T-helper 22 cell (primary cell): ENCODE measurements at places on chromosomes 11 and 22.

GRCh38 chr22:20155330-20156041 lies 4.6 kb upstream of the CCDC188 start:
- no peak for DNase-seq

GRCh38 chr22:43824724-43825420 lies 12.8 kb upstream of the EFCAB6 start:
- no peak for DNase-seq

DNA sequence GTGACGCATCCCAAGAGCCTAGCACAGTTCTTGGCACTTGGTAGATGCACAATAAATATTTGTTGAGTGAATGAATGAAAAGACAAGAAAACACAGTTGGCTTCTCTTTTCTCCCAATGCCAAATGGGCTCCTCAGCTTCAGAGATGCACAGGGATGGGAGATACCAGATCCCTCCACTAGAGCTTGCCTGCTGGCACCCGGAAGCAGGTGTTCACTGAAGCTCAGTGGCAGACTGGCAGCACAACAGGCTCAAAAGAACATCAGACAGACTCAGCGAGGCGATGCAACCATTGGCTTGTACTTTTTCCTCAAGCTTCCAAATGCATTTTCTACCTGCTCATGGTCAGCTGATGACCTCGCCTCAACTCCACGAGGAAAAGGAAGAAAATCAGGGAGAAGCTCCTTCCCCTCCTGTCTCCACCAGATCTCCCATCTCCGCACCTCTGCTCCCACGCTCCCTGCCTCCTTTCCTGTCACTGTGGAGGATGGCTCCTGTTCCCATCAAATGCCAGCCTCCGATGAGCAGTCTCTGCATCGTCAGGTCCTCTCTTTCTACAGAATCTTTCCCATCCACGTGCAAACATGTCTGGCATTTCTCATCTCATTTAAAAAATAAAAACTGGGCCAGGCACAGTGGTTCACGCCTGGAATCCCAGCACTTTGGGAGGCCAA lies 5.8 kb downstream of the RAPSN start:
- DNase-seq = no peak

- DNase-seq = no peak
These were observed 158.9 kb upstream of the MTNR1B start for GRCh38 chr11:92810423-92811064.

GRCh38 chr11:29127461-29127860 lies 889.4 kb downstream of the KCNA4 start:
- DNase-seq = no peak

DNA sequence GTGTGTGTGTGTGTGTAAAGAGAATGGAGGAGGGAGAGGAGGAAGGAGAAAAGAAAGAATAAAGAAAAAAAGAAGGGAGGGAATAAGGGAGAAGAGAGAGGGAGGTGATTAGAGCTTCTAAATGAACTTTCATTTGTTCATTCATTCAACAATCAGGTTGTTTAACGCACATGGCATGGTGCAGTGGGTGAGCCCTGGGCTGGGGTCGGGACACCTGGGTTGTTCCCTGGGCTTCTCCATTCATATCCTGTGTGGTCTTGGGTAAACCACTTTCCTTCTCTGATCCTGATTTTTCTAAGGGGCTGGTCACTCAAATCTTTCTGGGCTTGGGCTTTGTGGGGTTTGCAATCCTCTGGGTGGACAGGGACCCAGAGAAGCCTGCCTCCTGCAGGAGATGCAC lies 47.9 kb upstream of the CD82 start:
- no peak for DNase-seq

GRCh38 chr22:40157330-40157945 lies 20.3 kb upstream of the TNRC6B start:
- no peak for DNase-seq

DNA sequence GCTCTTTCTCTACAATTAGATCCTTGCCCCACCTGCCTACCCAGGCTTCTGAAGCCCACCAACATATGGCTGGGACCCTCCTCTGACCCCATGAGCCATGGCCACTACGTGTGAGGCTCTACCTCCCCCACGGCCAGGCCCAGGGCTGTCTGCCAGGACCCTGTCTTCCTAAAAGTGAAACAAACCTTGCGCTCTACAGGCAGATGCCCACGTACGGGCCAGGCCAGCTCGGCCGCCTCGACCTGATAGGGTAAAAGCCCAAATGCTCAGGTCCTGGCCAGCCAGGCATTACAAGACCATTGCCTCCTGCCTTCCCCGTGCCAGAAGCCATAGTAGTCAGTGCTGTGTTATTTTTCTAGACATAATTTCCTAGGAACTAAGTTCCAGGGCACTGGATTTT lies 1496.4 kb downstream of the BRD1 start:
- no peak for DNase-seq

DNA sequence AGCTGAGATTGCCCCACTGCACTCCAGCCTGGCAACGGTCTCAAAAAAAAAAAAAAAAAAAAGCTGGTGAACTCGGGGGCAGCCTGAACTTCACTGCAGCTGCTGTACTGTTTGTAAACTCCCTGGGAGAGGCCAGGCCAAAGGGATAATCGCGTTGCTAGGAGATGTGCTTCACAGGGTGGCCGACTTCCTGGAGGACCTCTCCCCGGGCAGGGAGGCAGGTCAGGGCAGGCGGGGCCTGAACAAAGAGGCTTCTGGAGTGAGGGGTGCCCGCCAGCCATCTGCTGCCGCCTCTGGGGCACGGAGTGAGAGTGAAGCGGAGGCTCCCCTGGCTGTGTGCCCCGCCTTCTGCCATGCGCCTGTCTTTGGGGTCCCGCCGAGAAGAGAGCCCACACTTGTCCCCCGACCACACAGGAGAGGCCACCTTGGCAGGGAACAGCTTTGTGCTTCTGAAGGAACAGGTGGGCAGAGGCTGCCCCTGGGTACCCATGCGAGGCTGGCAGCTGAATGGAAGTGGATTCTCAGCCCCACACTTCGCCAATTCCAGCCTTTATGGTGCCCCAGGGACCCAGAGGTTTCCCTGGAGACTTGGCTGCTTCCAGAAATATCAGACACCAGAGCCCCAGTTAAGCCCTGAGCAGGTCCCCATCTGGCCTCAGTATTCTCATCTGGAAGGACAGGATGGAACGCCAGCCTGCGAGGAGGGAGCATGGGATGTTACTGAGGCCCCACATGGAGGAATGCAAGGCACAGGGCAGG lies 29.6 kb downstream of the TMEM184B start:
- DNase-seq = no peak

DNA sequence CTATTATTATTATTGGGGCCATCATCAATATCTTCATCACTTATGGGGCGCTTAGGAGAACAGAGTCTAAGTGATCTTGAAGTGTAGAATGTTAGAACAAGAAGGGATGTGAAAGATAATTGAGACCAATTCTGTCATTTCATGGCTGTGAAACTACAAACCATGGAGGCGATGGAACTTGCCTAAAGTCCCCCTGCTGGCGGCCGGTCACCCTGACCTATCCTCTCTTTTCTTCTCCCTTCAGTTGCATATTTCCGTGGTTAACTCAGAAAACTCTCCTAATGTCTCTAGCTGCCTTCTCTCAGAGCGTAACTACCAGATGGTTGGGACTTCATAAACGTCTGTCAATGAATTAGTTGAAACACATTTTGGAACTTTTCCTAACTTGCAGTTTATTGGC lies 6.6 kb upstream of the OR4B1 start:
- no peak for DNase-seq

DNA sequence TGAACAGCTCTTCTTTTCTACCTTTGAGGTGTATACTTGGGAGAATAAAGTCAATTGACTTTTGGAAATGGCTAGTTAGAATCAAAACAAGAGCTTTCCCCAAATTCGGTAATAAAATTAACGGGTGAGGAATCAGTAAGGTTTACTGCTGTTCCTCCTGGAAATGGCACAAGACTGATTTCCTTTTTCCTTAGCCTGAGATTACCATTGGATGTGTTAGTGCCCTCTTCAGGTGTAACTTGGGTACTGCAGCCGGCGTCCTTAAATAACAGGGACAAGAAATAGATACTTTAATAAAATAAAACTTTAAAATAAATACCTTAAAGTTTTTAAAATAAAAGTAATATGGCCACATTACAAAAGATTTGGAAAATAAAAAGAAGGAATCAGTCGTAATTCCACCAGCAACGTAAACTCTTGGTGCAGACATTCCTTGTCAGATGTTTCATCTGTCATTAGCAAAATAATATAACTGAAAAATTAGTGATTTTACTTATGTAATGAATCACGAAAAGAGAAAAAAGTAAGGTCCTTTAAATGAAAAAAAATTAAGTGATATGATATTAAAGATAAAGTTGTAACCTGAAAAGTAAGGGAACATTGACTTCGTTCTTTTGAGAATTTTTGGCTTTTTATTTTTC lies 29.7 kb downstream of the ZFTA start:
- peak; percentile 25 for DNase-seq

DNA sequence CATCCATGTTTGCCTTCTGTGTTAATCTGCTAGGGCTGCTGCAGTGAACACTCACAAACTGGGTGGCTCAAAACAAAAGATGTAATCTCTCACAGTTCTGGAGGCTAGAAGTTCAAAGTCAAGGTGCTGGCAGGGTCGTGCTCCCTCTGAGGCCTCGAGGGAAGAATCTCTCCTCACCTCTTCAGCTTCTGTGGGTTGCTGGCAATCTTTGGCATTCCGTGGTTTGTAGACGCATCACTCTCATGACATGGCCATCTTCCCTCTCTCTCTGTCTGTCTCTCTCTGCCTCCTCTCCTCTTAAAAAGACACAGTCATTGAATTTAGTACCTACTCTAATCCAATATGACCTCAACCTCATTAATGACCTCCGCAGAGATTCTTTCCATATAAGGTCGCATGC lies 78.8 kb downstream of the TSPAN18 start:
- no peak for DNase-seq

GRCh38 chr22:18987765-18988164 lies 51.7 kb upstream of the PRODH start:
- DNase-seq = no peak

DNA sequence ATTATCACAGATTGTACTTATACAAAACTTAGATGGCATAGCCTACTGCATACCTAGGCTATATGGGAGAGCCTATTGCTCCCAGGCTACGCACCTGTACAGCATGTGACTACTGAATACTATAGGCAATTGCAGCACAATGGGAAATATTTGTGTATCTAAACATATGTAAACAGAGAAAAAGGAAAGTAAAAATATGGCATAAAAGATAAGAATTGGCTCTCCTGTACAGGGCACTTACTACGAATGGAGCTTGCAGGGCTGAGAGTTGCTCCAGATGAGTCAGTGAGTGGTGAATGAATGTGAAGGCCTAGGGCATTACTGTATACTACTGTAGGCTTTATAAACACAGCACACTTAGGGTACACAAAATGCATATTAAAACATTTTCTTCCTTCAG lies 13.2 kb downstream of the APOL6 start:
- DNase-seq = peak; percentile 12

DNA sequence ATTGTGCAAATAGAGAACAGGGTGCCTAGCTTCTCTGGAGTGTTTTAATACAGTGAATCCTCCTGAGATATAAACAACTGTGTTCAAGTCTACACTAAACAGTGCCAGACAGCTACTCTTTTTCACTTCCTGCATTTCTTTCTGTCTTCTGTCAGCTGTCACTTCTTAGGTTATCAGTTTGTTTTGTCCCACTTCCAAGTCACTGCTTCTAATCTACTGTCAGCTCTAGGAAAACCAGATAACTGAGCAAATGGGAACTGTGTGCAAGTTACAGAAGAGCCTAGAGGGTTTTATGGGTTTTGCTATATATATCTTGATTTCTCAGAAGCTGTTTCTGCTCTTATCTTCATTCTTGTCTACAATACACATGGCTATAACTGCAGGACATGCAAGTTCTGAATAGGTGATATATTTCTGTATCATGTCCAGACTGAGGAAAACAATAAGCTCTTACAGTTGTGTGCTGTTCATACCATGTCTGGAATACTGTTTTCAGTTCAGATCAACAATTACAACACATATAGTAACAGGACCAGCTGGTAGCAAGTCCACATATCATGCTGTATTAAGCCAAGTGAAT lies 5.8 kb downstream of the PITPNB start:
- no peak for DNase-seq

GRCh38 chr11:44011797-44012196 lies 36.0 kb upstream of the ACCSL start:
- DNase-seq = no peak

DNA sequence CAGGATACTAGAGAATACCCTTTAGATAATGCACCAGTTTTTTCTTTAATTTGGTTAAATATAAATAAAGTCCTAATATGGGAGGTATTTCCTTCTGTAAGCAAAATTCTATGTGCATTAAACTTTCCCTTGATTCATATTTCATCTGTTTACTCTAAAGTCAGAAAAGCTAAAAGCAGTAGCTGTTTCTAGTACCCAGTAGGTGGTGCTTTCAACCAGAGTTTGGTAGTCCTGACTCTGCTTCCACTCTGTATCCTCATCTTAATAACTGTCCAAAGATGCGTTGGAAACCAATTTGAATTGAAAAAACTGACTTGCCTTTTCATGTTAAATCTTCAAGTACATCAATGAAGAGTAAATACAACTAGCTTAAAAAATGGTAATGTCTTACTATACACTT lies 1065.2 kb downstream of the JRKL start:
- DNase-seq = no peak

DNA sequence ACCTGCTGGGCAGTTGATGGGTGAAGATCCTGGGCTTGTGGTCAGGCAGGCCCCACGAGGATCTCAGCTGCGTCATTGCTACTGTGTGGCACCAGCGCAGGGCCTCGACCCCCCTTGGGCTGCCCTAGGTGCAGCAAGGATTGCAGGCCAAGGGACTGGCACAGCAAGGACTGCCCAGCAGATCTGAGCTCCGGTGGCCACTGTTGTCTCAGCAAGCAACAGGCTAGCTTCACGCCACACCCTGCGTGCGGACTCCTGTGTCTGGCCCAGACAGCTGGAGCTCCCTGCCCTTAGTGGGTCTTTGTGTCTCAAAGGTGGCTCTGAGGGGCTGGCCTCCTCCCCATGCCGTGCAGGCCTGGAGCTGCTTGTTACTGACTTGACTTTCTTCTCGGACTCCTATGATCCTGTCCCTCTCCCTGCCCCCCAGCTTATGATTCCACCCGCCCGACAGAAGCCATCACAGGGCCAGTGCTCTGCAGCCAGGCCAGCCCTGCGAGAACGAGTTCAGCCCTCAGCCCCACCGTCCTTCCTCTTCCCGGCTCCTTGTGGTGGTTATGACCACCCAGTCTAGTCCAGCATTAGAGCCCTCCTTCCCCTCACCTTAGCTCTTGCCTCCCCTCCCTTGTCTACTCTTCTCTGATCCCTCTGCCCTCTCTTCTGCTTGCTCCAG lies 295.6 kb downstream of the TBC1D22A start:
- no peak for DNase-seq

DNA sequence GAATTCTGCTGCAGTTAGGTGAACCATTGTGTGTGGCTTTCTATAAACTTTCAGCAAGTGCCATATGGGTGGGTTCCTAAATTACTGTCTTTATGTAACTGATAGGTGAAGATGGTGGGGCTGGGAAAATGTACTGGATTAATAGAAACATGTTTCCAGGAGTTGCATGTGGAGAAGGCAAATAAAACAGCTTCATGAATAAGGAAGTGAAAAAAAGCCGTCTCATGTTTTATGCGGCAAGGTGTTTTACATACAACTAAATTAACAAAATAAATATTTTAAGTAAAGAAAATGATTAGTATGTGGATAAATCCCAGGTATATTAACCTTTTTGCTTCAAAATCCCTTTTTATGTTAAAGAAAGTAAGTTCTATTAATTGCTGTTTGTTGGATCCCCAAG lies 67.2 kb downstream of the EXT2 start:
- no peak for DNase-seq

GRCh38 chr11:32830413-32830738 lies 649 bp downstream of the PRRG4 start:
- DNase-seq = no peak

GRCh38 chr22:36144886-36145541 lies 15.5 kb downstream of the APOL3 start:
- no peak for DNase-seq
